ENCODE measurements at places on chromosomes 5 and 9.

DNA sequence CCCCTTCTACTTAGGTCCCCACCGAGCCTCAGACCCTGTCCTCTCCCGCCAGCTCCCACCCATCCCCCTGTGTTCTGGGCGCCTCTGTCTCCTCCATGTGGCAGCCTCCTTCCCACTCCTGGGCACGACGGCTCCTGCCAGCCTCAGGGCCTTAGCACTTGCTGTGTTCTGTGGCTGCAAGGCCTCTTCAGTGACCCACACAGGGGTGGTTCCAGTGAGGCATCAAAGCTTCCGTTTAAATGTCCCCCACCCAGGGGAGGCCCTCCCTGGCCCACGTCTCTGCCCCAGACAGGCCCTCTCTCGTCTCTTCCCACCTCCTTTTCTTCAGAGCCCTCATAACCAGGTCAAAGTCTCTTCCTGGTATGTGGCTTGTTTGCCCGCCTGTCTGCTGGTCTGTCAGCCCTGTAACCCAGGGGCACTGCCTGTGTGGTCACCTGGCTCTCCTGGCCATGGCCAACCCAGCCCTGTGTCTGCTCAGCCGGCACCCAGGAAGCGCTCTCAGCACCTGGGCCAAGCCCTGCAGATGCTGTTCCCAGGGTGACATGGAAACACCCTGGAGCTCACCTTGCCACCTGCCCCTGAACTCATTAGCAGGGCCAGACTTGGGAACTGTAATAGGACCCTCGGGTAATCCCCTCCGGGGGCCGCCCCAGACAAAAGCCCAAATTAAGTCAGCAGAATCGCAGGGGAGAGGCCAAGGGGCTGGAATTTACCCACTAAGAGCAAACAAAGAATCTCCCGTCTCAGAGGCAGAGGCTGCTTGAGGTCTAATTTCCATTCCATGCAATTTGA is 33.7 kb downstream of the LHX3 start:
- DNase-seq = no peak

GRCh38 chr9:35798658-35799374 is 7.4 kb downstream of the NPR2 start:
- no peak for DNase-seq

- no peak for DNase-seq
These were observed 117.4 kb downstream of the SMARCA2 start for GRCh38 chr9:2132484-2133082.

- DNase-seq = no peak
These were observed 44.8 kb downstream of the NACC2 start for GRCh38 chr9:136050266-136050700.

DNA sequence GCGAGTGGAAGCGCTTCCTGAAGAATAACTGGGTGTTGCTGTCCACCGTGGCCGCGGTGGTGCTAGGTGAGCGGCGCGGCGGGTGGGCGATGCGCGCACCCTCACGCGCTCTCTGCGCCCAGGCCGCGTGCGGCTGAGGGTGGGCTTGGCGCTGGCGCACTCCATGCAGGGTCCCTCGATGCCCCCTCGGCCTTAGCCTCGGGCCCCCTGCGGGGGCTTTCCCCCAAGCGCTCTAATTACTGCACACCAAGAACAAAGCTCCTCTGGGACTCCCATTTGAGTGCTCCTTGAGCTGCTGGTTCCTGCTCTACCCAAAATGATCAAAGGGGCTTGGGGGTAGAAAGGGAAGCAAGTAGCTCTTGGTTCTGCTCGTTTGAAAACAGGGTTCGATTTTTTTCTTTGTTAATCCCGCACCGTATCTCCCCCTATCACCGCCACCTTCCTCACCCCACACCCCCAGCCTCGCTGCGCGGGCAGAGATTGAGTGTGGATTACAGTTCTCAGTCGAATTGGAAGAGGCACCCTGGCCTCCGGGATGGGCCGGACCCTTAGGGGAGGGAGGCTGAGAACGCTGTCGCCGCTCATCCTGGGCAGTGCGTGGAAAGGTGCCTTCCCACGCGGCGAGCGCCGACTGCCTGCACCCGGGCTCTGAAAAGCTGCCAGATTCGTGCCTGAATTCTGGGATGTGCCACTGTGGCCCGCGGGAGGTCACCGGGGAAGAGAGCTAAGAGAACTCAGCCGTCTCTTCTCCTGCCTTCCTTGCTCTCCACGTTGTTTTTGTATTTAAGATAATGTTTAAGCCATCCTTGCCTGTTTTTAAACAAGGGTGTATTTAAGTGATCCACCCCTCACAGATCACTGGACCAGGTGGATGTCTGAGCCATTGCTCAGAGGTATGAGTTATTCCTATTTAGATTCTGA is 697 bp downstream of the SLC1A1 start:
- no peak for DNase-seq

GRCh38 chr5:143418140-143418866 is 14.8 kb upstream of the NR3C1 start:
- no peak for DNase-seq

- DNase-seq = no peak
These were observed 28.7 kb downstream of the PNPLA7 start for GRCh38 chr9:137521405-137521985.

GRCh38 chr5:116651653-116652052 is 77.0 kb upstream of the SEMA6A start:
- DNase-seq = no peak

DNA sequence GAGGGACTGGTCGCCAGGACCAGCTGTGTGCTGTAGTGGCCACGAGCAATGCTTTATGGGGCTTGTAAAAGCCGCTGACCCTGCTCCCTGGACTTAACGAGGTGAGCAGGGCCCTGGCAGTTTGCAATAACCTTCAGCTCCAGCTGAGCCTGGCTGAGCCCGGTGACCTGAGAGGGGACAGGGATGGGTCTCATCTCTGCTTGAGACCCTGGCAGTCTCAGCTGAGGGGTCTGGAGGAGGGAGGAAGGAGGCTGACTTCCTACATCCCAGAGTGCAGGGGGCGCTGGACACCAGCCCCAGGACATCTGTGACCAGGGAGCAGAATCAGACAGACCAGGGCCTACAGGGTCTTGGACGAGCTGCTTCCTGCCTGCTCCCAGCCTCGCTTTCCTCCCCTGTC is 277.5 kb upstream of the MVB12B start:
- no peak for DNase-seq

GRCh38 chr5:72841756-72842535 is 25.5 kb downstream of the TNPO1 start:
- no peak for DNase-seq

DNA sequence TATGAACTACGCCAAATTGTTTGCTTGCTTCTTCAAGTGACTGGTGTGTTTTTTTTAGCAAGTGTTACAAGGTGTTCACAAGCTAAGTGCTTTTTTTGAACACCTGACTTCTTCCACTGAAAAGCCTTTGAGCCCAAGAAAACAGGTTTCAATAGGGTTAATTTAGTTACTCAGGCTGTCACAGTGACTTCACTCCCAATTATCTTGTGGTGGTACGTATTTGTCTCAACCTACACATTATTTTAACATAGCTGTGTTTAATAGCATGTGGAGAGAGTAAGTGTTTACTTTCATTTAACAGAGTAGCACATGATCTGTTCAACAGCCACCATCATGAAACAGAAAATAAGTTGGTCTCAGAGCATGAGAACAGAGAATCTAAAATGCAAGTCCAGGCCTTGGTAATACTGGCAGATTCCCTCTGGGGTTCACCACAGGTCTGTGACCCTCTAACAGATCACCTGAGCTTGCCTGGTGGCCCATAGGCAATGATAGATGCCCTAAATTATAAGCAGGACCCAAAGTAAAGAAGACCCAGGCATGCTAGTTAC is 267.7 kb upstream of the SMARCA2 start:
- DNase-seq = no peak

DNA sequence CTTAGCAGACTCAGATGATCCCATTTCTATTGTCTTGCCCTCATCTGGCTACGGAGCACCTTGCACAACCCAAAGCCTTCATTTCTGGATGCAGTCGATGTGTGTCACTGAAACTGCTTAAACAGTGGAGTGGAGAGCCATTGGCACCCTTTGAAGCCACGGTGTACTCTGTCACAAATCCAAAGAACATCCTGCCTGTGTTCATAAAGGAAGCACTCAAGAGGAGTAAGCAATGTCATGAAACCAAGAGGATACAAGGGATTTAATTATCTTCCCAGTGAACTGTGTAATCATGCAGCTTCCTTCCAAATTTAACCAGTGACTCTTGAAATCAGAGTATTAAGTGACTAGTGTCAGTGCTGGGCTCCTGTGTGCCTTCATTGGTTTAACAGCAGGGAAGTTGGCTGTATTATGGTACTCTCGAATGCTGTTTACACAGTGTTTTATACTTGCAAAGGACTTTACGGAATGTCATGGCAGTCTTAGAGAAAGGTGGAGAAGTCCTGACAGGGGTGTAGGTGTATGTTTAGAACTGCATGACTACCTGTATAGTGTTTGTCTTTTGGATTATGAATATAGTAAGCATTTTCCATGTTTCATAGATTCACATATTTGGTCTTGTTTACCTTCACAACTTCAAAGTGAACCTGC is 41.9 kb downstream of the CD180 start:
- DNase-seq = no peak

- no peak for DNase-seq
These were observed 227.5 kb upstream of the NR4A3 start for GRCh38 chr9:99594056-99594780.

DNA sequence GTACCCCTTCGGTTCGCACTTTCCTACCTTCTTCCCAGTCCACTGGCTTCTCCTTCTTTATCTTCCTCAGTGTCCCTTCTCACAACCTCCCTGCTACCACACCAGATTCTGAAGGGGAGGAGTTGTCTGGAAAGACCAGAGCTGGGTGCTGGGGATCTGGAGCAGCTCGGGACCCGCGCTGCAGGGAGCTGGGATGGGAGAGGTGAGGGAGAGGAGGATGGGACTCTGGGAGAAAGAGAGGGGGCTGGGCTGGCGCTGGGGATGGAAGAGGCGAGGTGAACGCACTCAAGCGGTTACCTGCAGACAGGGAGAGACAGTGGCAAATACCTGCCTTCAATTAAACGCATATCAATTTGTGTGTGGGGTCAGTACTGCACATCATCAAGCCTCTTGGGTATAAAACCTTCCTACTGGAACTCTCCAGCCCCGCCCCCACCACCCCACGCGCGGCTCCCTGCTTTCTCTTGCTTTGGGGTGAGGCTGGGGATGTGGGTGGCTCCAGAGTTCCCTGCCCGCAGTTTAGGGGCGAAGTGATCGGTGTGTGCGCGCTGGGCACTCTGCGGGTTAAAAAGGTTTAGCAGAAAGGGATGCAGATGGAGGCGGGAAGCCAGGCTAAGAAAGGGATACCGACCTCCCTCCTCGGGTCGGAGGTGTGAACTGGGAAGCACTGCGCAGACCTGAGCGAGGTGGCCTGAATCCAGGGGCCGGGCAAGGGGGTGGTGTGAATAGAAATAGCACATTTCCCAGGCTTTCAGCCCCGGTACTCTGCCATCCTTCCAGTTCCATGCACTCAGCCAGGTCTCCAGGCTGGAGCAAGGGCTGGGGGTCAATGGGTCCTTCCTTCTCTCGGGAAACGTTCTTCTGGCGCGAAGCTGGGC is 977 bp upstream of the PAM start:
- DNase-seq = no peak

DNA sequence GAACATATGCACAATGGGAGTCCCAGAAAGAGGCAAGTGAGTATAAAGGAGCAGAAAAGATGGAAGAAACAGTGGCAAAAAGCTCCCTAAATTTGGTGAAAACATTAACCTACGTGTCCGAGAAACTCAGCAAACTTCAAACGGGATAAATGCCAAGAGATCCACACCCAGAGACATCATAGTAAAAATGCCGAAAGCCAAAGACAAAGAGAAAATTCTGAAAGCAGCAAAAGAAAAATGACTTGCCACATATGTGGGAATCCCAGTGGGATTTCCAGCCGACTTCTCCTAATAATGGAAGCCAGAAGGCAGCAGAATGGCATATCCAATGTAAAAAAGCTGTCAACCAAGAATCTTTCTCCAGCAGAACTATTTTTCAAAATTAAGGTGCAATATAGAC is 101.2 kb downstream of the ADAMTS2 start:
- DNase-seq = no peak

- DNase-seq = no peak
These were observed 26.2 kb upstream of the IQGAP2 start for GRCh38 chr5:76376866-76377230.

DNA sequence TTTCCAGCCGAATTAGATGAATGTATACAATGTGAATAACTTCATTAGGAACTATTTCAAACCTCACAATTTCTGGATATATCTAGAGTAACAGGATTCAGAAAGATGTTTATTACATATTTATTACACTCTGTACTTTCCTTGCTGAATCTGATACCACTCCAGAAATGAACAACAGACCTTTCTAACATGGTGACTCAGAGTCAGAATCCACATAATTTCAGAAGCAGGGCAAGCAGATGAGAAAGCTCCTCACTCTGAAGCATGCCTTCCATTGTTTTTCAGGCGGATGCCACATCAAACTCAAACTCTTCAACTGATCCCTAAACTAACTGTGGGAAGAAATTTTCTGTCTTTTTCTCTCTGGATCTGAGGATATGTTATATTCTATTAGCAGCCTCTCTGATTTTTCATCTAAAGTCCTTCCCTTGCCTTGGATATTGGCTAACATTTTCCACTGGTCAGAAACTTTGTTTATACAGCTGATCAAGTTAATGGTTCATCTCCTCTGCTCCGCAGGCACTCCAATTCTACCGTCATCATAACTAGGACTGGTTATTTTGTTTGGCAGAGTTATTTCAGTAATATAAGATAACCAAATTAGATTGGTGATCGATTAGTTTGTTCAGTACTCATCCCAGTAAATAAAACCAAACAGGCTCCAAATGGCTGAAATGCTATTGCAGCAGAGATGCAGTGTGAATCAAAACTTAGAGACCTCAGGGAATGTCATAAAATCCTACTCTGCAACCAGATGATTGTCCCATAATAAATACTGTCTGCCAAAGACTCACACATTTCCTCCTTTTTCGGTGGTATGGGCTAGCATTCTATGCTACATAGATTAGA is 556.0 kb downstream of the EBF1 start:
- DNase-seq = no peak

- no peak for DNase-seq
These were observed 40.3 kb downstream of the CYSTM1 start for GRCh38 chr5:140215276-140215675.

DNA sequence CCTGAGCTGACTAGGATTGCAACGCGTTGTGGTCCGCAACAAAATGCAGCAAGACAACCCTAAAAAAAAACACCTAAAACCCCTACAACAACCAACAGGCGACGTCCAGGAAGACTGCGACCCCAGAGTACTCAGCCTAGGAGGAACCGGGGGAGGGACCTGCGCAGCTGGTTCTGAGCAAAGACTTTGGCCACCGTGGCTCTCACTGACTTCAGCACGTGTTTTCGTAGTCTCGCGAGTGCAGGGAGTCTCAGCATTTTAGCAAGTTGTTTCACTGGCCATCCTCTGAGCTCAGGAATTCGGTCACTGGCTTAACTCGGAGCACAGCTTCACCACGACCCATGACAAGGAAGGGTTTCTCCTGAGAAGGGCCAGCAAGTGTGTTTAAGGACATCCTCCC is 8.6 kb upstream of the ZDHHC11 start:
- DNase-seq = no peak

- no peak for DNase-seq
These were observed at the start of gene GRIN3A for GRCh38 chr9:101738566-101739183. Gene GRIN3A, minus strand, starts transcription at chr9:101738647. Its CDS starts 668 bp downstream, at chr9:101737979.

GRCh38 chr9:69460012-69460411 is 135.0 kb downstream of the ENTREP1 start:
- DNase-seq = no peak

All from stimulated activated CD8-positive, alpha-beta memory T cell treated with anti-CD3 and anti-CD28 coated beads, Interleukin-7, amount 100 ng/mL, for 1 hour (primary cell).